ENCODE measurements at places on chromosomes 3 and 15.

DNA sequence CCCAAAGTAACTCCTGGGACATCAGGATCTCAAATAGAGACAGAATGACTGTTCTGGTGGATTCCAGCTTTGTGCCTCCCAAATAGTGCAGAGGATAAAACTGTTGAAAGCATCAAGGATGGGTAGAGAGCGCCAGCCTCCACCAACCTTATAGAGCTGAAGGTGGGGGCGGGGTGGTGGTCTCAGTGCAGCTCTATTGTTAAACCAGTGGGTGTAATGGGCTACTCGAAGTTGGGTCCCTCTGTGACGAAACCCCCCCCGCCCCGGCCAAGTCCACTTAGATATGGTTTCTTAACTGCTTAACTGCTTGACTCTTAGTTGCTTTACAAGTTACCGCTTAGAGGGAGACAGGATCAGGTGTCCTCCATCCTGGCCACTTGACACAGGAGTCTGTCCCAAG, 22.7 kb downstream of the DHX30 start:
- no peak for DNase-seq

GRCh38 chr15:91049378-91050127, 27.2 kb upstream of the VPS33B start:
- peak; percentile 26 for DNase-seq

- no peak for DNase-seq
Observed at GRCh38 chr3:100081986-100082692, 32.2 kb downstream of the FILIP1L start.

DNA sequence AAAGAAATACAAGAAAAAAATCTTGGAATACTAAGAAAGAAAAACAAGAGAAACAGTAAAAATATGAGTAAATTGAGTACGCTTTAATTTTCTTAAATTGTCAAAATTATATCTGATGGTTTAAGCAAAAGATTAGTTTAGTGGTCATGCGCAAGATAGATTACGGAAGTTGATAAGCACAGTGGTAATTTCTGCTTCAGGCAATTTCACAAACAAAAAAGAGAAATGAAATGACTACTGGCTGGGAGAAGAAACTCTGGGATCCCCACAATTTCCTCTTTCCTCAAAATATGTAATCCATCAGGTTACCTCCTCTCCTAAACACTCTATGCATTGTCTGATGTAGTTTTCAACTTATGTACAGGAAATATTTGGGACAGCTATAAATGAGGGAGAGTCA, 9.0 kb downstream of the MYD88 start:
- no peak for DNase-seq

DNA sequence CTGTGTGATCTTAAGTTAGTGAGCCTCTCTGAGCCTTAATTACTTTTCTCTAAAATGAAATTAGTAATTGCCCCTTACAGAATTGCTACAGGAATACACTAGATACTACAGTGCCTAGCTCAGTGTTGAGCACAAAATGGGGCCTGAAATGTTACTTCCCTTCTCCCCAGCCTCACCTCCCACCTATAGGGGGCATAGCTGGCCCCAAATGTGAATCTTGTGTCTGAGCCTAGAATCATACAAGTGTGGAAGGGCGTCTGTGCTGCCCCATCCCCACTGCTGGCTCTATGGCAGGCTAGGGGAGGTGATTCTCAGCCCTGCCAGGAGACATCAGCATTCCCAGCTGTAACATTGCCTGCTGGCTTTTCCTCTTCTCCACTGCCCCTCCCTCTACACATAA, 42.7 kb downstream of the IFT122 start:
- DNase-seq: no peak

- no peak for DNase-seq
Observed at GRCh38 chr3:88003115-88003755, 55.6 kb downstream of the CGGBP1 start.

GRCh38 chr3:117669774-117670173, 960.2 kb downstream of the TUSC7 start:
- no peak for DNase-seq

DNA sequence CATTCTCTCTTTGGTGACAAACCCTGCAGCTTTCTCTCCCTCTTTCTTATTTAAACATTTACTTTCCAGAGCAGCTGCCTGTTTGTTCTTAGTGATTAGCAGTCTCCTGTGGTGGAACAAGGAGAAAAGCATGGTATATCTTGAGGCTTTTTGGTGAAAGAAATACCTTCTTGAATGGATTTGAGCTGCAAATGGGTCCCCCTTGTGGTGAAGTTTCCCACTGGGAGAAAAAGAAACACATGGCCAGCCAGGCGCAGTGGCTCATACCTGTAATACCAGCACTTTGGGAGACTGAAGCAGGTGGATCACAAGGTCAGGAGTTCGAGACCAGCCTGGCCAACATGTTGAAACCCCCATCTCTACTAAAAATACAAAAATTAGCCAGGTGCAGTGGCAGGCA, 48.3 kb upstream of the ACP3 start:
- DNase-seq: no peak

- no peak for DNase-seq
Observed at GRCh38 chr15:41031232-41032078, 78.2 kb downstream of the CHAC1 start.

DNA sequence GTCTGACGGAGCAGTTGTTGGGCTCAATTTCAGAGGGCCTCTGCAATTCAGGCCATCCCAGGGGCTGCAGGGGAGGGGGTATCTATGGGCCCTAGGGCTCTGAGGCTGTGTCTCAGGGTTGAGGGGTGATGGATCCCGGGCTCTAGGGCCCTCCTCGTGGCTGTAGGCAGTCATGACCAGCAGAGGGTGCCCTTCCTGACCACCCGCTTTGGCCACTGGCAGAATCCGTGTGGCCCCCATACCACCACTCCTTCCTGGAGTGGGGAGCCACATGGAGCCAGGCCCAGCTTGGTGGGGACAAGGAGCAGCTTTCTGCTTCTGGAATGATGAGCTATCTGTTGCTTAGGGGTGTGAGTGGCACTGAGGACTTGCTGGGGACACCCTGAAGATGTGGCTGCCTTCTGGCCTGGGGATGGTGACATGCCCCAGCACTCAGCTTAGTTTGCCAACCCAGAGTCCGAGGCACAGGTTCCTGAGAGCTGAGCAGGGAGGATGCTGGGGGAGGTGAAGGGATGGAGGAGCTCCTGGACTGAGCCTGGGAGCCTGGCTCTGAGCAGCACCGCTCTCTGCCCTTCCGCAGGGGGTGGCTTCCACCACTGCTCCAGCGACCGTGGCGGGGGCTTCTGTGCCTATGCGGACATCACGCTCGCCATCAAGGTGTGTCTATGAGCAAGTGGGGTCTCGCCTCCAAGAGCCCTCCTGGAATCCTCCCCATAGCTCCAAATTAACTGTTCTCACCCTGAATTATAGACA, 20.2 kb downstream of the HDAC11 start:
- no peak for DNase-seq

GRCh38 chr3:114902691-114903101, 244.4 kb downstream of the ZBTB20 start:
- no peak for DNase-seq

GRCh38 chr3:149366031-149366430, 11.4 kb downstream of the TM4SF1 start:
- DNase-seq: no peak

GRCh38 chr15:52527911-52528563, 643 bp downstream of the MYO5A start:
- peak; percentile 30 for DNase-seq

DNA sequence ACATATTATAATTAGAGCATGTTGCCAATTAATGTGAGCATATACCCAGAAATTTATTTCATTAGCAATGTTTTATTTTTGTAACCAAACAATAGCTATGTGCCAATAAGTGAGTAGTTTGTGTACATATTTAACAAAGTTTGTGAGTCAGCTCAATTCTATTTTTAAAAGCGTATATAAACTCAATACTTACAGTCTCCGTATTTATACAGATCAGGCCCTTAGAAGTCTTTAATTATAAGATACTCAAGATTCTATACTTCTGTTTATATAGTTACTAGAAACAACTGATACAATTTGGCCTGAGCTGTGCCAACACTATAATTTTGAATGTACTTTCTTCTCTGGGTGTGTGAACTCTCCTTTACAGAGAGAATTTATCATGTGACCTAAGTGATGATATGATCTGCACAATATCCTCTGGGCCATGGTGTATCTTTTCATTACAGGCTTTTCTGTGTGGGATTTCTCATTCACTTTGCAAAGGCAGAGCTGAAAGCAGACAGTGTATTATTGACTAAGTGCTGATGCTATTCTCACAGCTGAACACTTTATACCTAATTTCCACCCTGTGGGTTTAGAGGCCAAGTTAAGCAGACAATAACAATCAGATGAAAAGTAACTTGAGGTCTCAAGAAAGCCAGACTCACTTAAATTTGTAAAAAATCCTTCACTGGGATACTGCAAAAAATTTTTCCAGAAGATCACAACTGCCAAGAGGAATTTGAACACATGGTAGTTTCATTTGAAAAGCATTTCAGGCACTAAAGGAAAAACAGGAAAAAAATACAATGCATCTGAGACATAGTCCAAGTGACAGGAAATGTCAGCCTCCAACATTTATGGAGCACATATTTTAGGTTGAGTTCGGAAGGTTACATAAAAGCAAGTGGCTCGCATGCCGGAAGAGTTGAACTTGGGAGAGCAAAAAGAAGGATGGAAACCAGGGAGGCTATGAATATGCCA, 277.9 kb upstream of the SEMA6D start:
- DNase-seq: no peak

DNA sequence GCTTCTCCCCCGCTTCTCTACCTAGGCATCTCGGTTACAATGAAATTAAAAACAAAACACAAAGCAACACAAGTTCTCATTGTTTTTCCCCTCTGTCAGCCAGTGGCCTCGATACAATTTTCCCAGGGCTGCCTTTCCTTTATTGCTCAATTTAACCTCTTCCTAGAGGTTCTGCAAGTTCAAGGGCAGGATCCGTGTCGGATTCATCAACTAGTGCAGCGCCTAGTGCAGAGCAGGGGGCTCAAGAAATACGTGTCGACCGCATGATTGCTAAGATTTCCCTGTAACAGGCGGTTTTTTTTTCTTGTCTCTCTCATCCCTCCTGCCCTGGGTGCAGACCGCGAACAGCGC, 1.4 kb upstream of the BHLHE40 start:
- no peak for DNase-seq

GRCh38 chr3:140391061-140391460, 286.8 kb upstream of the TRIM42 start:
- no peak for DNase-seq

DNA sequence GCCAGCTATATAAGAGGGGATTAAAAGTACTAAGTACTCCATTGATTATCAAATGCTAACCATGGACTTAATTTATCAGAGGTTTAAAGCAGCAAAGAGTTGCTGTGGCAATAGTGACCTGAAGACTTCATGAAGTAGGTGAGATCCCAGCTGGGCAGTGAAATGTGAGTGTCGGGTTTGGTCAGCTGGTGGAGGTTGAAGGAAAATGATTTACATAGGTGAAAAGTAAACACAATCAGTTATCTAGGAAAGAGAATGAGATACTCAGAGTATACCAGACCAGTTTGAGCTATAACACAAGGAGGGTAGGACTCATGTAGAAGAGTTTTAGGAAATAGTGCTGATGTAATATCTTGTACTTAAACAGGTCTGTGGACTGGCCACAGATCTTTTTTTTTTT, 16.5 kb upstream of the FBXO22 start:
- DNase-seq: no peak

- DNase-seq: no peak
Observed at GRCh38 chr3:152839511-152839910, 4.6 kb downstream of the P2RY1 start.

- no peak for DNase-seq
Observed at GRCh38 chr3:188947401-188948280, 224.1 kb upstream of the TPRG1 start.

- no peak for DNase-seq
Observed at GRCh38 chr15:100759698-100760356, 119.8 kb upstream of the ALDH1A3 start.

All from activated CD4-positive, alpha-beta T cell treated with anti-CD3 and anti-CD28 coated beads for 1 hour (primary cell).